ENCODE measurements at places on chromosomes 5 and 9.

- DNase-seq: no peak
Observed at GRCh38 chr9:3909966-3910650, 384.3 kb upstream of the RFX3 start.

DNA sequence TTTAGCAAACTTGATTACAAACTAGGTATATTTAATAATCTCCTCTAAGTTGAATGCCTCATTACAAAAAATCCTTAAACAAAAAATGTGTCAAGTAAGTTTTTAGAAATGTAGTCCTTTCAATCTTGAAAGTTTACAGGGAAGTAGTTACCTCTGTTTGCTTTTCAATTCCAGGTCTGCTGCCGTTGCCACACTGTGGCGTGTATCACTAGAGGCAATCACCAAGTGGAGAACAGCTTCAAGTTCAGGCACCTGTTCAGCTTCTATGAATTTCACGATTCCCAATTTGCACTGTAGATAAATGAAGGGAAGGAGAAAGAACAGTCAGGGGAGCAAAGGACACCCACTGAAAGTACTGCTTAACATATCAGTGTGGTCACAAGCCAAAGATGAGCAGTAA, 51.1 kb downstream of the ECPAS start:
- DNase-seq: no peak

DNA sequence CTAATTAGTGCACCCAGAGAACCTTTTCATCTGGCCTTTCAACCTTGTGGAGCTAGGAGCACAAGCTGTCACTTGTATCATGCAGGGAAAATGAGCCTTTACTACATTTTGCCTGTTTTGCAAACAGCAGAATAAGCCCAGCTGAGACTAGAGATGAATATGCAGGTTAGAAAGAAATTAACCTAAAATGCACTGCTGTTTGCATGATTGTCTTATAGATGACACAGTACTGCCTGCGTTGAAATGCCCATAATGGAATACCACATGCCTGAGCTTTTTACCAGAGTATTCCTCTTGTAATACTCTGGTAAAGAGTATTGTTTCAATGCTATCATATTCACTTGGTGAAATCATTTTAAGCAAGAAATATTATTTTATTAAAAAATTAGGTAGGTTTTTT, 90.7 kb downstream of the SNX24 start:
- DNase-seq: no peak

DNA sequence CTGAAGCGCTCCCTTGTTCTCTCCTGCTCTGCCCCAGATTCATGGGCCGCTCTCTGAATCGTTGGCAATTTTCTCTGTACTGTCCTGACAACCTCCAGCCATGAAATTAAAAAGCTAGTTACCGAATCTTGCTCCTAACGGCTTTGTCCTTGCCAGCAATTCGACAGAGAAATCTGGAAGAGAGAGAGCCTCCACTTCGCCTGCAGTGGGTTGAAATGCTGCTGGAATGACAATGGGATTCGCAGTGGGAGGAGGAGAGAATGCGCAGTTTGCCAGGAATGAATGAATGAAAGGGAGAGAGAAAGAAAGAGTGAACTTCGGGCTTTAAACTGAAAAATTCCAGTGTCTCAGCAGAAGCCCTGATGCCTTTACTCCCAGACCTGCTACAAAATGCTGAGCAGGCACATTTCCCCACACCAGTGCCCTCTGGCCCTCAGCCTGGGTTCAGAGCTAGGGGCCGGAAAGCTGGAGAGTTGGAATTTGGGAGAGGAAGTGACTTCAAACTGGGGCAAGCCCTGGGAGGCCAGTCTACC, 11.5 kb upstream of the BOD1 start:
- no peak for DNase-seq

DNA sequence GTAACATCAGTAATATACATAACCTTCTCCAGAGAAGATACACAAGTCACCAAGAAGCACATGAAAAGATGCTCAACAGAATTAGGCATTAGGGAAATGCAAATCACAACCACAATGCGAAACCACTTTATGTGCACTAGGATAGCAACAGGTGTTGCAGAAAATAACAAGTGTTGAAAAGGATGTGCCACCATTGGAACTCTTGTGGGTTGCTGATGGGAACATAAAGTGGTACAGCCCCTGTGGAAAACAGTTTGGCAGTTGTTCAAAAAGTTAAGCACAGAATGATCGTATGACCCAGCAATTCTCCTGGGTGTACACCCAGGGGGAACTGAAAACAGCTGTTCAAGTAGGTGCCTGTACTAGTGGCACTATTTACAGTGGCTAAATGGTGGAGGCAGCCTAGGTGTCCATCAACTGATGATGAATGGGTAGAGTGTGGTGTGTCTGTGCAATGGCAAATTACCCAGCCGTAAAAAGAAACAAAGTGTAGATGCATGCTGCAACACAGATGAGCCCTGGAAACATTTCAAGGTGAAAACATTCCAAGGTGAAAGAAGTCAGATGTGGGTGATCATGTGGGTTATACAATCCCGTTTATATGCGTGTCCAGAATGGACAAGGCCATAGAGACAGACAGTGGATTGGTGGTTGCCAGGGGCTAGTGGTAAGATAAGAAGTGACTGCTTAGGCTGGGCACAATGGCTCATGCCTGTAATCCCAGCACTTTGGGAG, 27.2 kb downstream of the CCDC69 start:
- DNase-seq: no peak

GRCh38 chr9:37554318-37554717, 21.9 kb downstream of the FBXO10 start:
- DNase-seq: no peak

DNA sequence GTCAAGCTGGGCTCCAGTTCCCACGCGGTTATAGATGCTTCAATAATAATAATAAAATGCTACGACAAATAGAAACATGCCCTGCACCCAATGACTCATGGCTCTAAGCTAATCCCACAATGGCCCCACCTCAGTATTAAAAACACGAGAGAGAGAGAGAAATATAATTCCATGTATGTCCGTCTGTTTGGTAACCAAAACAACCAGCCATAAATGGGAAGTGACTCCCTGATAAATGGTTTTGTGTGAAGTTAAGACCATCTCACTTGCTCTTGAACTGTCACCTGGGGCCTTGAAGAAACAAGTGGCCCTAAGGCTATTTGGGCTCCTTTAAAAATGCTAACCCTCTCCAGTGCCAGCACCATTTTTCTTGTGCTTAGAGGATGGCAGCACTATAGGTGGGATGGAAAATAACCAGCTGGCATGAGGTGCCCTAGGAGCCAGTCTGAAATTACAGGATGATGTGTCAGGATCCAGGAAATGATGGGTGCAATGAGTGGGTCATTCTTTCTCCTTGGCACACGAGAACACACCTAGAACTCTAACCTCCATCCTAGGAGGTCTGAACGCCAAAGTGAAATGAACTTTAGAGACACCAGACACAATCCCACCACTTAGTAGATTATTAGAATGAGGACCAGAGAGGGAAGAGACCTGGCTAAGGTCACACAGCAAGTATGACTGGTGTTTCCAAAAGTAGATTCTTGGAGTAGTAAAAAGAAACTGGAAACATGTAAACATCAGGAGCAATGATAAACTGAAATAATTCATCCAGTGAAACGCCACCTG, 35.7 kb upstream of the ADRB2 start:
- no peak for DNase-seq
